CD4-positive, alpha-beta T cell treated with Interleukin-4 for 1 hour (primary cell): ENCODE measurements at places on chromosomes 11 and 22.
A peak's percentile ranks its signal among the peaks of the same experiment; 100 is the strongest.

- DNase-seq, result no peak
Observed at GRCh38 chr11:120208001-120208441, 2.8 kb upstream of the OAF start.

GRCh38 chr22:31556627-31557203, 60.4 kb downstream of the SFI1 start:
- DNase-seq, result no peak

DNA sequence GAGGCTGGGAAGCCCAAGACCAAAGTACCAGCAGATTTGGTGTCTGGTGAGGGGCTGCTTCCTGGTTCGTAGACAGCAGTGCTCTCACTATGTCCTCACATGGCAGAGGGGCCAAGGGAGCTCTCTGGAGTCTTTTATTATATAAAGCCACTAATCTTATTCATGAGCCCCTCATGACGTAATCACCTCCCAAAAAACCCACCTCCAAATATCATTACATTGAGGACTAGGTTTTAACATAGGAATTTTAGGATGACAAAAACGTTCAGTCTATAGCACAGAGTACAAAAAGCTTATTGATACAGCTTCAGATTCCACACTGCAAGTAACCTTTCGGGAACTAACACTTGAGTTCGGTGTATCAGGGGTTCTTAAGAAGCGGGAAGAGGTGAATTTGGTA, 4.1 kb upstream of the MS4A18 start:
- no peak for DNase-seq

GRCh38 chr22:49532869-49533802, 294.5 kb downstream of the BRD1 start:
- no peak for DNase-seq

DNA sequence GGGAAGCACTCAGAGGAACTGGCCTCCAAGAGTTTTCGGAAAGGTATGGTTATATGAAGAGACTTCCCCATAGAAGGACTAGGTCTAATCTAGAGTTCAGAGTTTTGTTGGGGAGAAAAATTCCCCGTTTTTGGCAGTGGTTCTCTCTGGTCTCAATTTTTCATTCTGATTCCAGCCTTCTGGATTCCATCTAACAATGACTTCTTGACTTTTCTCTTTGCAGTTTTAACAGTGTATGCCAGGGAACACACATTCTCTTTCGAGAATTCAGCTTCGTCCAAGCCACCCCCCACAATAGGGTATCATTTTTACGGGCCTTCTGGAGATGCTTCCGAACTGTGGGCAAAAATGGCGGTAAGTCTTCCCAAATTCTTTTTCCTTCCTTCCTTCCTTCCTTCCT, 115.6 kb downstream of the CSTPP1 start:
- no peak for DNase-seq

GRCh38 chr22:47174671-47175112, 412.2 kb downstream of the TBC1D22A start:
- DNase-seq, result no peak

DNA sequence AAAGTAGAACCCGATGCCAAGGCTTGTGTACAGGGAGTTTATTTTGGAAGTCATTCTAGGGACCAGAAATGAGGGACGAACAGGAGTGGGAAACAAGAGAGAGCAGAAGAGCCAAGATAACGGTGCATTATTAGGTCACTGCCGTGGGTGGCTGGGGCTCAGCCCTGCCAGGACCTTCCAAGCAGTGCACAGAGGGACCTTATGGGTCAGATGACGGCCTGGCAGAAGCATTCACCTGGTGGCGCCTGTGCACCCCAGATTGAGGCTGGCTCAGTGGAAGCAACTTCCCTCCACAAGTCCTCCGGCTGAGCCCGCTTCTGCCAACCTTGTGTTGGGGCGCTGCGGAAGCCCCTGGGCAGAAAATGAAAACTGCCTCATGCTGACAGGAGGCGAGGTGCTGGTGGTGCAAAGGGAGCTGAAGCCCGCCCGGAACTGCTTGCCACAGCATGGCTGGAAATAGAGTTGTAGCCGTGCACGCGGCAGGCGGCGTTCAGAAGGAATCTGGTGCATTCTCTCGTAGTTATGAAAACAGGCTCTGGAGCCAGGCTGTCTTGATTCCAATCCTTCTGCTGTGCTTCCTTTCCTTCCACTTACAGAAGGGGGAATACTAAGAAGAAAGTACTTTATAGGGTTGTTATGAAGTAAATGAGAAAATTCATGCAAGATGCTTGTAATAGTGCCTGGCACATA, 22.2 kb upstream of the TP53I11 start:
- no peak for DNase-seq

DNA sequence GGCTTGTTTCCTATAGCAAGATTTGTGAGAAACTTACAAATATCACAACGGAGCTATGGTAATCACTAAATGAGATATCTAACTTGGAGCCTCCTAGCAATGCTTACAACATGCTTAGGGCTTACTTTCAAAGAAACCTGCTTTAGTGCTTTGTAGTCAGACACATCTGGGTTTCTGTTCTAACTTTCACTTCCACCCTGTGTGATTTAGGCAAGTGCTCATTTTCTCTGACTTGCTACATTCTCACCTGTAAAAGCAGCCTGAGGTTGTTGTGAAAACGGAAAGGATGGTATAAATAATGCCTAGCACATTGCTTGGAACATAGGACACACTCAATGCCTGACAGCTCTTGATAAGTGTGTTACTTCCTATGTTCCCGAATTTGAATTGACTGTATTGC, 45.6 kb downstream of the LRRC4C start:
- no peak for DNase-seq

- DNase-seq, result no peak
Observed at GRCh38 chr11:120192831-120193625, 17.8 kb upstream of the OAF start.

DNA sequence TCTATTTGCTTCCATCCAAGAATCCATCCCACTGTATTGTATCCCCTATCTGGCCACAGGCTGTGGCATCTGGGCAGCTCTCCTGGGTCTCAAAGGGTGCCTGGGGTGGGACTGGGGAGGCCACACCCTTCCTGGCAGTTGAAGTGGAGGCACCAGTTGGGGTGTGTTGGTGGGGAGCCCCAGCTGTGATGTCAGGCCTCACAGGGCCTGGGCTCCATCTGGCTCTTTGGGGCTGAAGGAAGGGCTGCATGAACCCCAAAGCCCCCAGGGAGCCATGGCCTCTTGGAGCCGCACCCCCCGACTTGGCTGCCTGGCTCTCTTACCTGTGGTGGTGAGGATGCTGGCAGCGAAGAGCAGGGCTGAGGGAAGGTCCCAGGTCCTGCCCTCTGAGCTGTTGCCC, 469 bp downstream of the KCNK7 start:
- no peak for DNase-seq

- DNase-seq, result no peak
Observed at GRCh38 chr11:128956401-128957201, 13.9 kb upstream of the TP53AIP1 start.

DNA sequence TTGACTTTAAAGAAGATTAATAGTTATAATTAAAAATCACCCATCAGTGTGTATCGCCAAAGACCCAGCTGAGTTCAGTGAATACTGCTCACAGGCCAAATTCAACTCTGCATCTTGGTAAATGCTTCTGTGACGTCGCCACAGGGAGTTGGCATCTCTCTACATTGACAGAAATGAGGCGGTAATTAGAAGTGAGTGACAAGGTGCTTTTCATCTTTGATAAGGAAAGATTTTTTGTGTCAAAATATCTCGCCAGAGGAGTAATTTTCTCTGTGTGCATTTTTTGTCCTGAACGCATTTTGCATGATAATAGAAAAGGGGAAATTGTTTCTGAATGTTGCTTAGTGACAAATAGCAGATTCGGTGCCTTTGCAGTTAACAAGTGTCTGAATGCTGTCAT, 345.8 kb downstream of the CNTN5 start:
- DNase-seq, result no peak

DNA sequence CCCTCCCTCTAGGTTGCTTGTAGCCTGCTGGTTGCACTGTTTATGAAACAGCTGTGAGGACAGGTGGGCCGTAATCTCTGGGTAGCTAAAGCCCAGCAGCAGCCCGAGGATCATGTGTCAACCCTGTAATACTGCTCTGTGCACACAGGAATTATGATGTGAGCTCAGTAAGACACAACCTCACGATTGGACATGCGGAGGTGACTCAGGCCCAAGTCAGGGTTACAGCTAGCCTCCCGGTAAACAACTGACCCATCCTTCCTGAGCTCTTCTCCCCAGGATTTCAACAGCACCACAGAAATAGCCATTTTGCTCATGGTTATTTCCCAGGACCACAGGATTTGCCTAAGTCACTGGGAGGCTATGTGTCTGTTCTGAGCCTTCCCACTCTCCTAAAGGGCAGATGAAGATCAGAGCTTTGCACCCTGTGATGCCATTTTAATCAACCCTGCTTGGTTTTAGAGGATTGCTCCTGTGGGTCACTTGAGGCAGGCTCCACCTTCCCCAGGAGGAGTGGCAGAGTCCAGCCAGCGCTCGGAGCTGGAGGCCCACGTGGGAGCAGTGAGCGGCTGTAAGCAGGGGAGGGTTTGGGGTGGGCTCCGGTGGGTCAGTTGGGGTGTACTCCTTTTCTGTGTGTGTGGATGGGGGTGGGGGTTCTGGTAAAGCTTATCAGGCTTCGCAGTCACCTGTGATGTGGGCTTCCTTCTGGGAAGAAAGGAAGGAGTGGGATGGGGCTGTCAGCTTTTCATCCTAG, at the start of gene AMPD3:
TSS of gene AMPD3 (plus strand) at position 387 of the 754 bp plus-strand sequence. CDS start 6,256 bp downstream, outside the sequence.
- DNase-seq, result no peak

GRCh38 chr11:134362192-134362901, 30.6 kb downstream of the GLB1L2 start:
- no peak for DNase-seq

DNA sequence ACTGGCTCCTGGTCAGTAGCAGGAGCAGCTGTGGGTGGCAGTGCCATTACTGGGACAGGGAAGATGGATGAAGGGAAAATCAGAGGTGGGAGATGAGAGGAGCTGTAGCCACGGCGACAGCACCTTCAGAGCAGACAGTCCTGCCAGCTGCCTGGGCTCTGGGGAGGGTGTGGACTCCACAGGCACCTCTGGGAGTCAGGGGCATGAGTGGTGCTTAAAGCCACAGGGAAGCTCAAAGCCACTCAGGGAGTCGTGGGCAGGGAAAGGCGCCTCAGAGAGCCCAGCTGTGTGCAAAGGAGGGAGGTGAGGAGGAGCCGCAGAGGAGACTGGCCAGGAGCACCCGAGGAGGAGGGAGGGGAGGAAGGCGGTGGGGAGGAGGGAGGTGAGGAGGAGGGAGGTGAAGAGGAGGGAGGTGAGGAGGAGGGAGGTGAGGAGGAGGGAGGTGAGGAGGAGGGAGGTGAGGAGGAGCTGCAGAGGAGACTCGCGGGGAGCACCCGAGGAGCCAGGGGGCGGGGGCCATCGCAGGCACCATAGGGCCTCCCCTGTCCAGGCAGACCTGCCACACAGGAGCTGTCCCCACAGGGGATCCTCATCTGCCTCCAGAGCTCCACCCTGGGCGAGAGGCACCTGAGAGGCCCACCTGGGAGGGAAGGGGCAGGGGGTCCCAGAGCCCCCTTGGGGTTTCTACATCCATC, 977.6 kb downstream of the BRD1 start:
- no peak for DNase-seq

- DNase-seq, result no peak
Observed at GRCh38 chr11:59415111-59415510, 11.1 kb downstream of the OR5A2 start.

DNA sequence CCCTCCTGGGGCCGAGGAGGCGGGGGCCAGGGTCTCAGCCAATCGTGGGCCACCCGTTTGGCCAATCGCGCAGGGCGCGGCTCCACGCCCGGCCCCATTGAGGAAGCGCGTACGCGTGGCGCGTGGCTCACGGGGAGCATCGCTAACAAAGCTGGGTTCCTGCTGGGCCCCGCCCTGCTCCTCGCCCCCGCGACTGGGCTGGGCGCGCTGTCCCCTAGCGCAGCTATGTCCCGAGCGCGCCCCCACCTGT, 614 bp upstream of the ASCL2 start:
- DNase-seq, result peak; percentile 74

- DNase-seq, result peak; percentile 87
Observed at GRCh38 chr11:117814766-117815261, 9.7 kb downstream of the FXYD2 start.

DNA sequence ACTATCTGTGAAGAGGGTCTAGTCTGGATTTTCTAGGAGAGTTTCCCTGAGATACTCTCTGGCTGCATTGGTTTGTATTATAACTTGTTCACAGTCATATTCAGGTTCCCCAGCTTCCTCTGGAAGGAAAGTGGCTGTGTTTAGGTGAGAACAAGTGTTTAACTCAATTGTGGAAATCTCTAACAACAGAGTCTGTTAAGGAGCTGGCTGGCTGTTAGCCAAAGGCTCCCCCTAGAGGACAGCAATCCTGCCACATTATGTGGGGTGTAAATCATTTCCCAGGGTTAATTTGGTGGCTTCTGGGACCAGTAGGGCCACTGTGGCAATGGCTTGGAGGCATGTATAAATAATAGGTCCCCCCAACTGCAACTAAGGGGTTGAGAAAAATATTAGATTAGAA, 18.4 kb downstream of the MS4A6E start:
- no peak for DNase-seq

GRCh38 chr11:31521497-31522150, 12.1 kb downstream of the ELP4 start:
- no peak for DNase-seq

GRCh38 chr11:45653277-45653676, 12.1 kb downstream of the CHST1 start:
- DNase-seq, result no peak

DNA sequence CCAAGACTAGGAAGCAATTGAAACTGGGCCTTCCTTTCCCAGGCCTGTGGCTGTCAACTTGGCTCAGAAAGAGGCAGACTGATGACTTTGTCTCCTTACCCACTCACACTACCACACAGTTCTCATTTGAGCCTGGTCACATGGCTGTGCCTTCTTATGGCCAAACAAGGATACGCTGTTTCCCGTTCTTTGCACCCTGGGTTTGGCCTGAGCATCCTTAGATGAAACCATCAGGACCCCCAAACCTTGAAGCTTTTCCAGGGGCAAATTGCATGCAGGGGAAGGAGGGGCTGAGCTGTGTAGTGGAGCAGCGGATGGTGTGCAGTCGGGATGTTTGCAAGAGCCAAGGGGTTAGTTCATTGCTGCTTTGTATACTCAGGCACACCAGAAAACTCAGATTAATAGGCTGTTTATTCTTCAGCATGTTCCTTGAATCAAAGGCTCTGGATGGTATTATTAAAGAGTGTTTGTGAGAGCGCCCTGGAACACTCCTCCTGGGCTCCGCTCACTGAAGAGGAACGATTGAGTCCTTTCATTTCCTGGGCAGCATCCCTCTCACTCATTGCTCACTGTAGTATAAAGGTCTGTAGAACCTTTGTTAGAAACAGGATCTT, 69.8 kb downstream of the ARFGAP2 start:
- no peak for DNase-seq
